Progenitor cell of endocrine pancreas (in vitro differentiated cells): ENCODE measurements at places on chromosomes 3 and 15. TPM values are rescaled to one million over a fixed set of nuclear protein-coding genes. Genes with fewer than 3 reads are reported as not detected.

GRCh38 chr15:26635105-26635504, 137.8 kb downstream of the GABRB3 start:
- no peak for DNase-seq

- DNase-seq = peak; percentile 65
Observed at GRCh38 chr3:138114988-138115971, at the start of gene DZIP1L. TSS of gene DZIP1L (minus strand) at chr3:138115608. CDS start at chr3:138103971, 11,637 bp downstream.

DNA sequence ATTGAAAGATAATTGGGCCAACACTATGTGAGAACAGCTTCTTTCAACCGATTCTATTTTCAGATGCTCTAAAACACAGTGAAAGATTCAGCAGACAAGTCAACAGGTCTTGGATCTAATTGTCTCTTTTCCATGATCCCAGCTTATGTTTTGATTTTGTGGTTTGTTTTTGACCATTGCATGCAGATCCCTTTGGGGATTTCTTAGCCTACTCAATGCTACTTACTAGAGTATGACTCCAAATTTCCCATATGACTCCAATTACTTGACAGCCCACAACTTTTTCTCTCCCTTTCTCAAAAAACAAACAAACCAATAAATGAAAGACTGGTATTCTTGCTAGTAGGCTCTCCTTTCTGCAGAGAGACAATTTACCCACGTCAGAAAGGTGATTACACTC, 67.1 kb downstream of the KCNH8 start:
- no peak for DNase-seq

GRCh38 chr15:38263996-38264395, 11.4 kb downstream of the SPRED1 start:
- DNase-seq = no peak

GRCh38 chr3:116018646-116019045, 395.3 kb downstream of the GAP43 start:
- no peak for DNase-seq

GRCh38 chr3:28349469-28350000, 911 bp upstream of the AZI2 start:
- DNase-seq = no peak

DNA sequence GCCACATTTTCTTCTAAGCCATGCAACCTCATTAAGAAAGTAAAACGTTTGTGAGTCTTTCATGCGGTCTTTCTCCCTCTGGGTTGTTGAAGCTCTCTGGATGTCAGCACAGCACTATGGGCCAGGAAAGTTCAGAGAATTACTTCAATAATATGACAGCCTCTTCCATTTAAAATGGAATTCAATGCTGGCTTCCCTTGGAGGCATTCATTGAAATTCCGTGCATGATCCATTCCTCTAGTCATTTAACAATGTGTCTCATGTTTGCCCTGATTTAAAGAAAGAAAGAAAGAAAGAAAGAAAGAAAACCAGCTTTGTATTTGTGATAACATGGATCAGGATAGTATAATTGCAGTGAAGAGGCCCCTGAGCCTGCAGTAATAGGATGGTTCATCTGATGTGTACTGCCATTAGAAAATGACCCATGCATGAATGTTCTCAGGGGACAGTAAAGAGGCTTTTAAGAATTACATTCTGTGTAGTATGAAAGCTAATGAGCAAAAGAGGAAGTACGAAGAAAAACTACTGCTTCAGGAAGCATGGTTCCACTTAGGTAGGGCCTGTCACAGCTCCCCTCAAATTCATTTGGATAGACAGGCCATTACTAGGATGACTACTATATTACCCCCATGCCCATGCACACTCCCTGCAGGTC, 146.0 kb downstream of the ARPP21 start:
- no peak for DNase-seq

TGM4 gene
- not detected in 2 replicates for total RNA-seq

CCR2 gene
- not detected in 2 replicates for total RNA-seq

ARHGAP11A gene
- total RNA-seq = 28.0 and 30.1 TPM in 2 replicates

DNAJC13 gene
- total RNA-seq = 37.3 and 43.0 TPM in 2 replicates

TGM5 gene
- total RNA-seq = not detected in 2 replicates
